ENCODE measurements at places on chromosomes 11 and 22. TPM values are rescaled to one million over a fixed set of nuclear protein-coding genes. Genes with fewer than 3 reads are reported as not detected.

GRCh38 chr11:121466063-121466794, 13.5 kb upstream of the SORL1-AS1 start:
- peak; percentile 95 for DNase-seq

DNA sequence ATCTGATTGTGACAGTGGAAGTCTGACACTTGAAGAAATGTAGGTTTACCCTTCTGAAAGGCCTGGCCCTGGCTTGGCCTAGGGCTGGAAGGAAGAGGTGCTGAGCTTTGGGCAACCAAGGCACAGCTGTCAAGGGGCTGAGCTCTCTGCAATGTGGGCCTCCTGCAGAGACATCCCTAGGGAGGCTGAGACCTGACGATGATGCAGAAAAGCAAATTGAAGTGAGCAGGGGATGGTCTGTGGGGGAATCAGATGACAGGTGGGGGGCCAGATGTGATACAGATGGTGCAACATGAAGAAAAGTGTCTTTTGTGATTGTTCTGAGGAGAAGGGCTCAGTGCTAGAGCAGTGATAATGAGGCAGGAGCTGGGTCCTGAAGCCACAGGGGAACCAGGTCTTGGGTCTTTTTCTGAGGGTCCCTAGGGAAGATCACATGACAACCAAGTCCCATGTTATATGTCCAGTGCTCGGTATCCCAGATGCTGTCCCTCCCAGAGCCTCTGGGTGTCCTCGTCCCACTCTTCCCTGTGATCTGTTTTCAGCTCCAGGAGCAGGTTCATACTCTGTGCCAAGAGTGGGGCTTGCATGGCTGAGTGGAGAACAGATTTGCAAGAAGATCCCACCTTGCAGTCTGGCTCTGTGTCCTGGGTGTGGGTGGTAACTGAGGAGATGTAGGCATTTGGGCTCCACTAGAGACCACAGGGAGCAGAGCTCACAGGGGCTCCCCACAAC, 79.9 kb upstream of the VPREB1 start:
- DNase-seq: no peak

DNA sequence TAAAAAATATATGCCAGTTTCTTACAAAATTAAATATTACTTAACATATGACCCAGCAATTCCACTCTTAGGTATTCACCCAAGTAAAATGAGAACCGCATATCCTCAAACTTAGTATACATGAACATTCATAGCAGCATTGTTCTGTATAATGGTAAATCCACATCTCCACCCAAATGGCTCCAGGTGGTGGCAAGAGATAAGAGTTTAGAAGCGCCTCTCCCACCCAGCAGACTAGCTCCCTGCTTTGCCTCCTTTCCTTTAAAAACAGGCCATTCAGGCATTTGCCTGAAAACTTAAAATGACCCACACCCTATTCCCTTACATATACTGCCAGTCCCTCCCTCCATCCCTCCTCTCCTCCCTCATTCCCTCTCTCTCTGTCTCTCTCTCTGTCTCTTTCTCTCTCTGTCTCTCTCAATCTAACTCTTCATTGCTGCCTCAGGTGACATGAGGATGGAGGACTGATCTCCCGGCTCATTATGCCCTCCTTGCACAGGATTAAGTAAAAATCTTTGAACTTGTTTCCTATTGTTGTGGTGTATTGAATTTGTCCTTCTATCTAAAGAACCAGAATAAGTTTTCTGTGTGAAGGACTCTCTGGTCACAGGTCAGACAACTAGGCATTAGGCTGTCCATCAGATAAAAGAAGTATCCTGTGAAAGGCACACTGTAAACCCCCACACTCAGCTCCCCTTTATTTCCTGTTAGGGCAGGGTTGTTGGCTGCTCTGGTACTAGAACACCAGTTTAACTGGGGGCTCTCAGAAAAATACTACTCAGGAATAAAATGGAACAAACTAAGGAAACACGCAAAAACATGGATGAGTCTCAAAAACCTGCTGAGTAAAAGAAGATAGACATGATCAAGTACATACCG, 48.3 kb downstream of the RRP8 start:
- no peak for DNase-seq

DNA sequence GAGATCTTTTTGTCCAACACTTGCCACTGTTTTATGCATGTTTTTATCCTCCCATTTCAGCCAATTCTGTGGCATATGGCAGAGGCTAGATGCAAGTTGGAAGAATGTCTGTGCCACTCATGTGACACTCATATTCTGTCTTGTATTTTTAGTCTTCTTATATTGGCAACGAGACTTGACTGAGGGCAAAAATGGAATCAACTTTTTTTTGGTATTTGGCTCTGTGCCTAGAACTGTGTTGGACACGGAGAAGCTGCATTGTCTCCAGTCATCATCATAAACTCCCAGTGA, 1.7 kb upstream of the FZD4 start:
- no peak for DNase-seq

- DNase-seq: peak; percentile 69
Observed at GRCh38 chr11:121613724-121614123, 161.0 kb upstream of the SORL1-AS1 start.

The SLC17A6 gene
- not detected for total RNA-seq

GRCh38 chr22:48980409-48980808, 847.3 kb downstream of the BRD1 start:
- no peak for DNase-seq

DNA sequence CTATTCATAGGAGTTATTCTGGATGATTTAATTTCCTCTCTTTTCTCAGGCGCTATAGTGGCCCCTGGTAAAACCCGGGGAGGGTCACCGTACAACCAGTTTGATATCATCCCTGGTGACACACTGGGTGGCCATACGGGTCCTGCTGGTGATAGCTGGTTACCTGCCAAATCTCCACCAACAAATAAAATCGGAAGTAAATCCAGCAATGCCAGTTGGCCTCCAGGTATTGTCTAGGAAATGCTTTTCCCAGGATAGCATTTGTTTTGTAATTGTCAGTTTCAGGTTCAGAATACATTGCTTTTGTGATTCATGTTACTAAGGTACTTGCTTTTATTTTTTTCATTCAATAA, 35.6 kb upstream of the ADSL start:
- no peak for DNase-seq

GRCh38 chr22:42945736-42946135, 69.2 kb downstream of the PACSIN2 start:
- DNase-seq: no peak

GRCh38 chr11:104700609-104701008, 197.7 kb downstream of the CASP12 start:
- peak; percentile 84 for DNase-seq

The CNTF gene
- total RNA-seq: 3.3 TPM

The CDC42EP1 gene
- 6.1 TPM for total RNA-seq

The SMIM38 gene
- total RNA-seq: under 0.01 TPM

DNA sequence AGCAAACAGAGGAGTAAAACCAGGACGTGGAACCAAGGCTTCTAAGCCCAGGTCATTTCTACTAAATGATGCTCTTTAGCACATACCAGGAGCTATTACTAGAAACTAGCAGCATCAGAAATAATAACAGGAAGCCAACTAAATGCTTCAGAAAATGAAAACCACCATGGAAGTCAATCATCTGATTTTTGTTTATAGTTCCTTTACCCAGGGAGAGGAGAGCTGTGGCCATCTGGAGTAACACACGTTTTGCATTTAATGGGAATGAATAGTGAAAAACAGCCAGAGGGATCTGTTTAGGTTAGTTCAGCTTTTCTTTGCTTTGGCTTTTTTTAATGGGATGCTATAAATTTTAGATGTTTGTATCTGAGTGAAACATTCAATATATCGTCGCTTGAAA, 250.7 kb upstream of the ARHGAP20 start:
- peak; percentile 77 for DNase-seq

The CD248 gene
- 19.5 TPM for total RNA-seq

DNA sequence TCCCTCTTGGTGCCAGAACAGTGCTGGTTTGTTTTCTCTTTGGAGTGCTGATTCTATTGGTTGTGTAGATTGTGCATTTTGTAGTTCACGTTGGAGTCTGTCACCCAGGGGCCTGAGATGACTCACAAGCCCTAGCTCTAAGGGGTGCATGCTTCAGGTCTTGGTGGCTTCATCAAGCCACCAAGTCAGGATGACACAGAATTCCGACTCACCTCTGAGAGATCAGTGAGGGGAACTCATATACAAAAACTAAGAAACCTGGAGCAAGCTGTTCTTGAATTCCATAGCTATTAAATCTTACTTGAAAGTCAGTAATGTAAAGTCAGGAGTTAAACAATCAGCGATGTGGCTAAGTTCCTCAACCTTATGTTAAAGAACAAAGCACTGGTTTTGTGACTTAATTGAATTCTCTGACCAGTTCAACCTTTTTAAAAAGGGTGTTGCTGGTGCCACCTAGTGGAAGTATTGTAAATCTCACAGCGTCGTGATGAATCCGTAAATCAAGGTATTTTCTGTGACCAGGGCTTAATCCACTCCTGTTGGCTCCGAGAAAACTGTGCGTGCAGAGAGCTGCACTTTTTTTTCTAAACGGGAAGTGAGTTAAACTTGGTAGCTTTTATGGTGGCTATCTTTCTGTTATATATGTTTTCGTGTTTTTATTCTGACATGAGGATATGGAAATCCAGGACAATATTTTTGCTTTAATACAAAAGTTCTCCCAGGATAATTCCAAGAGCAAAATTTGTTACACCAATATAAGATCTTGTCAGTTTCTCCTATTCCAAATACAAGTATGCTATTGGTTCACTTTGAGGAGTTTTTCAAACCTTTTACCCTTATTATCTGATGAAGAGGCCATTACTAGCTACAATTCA, 14.6 kb downstream of the MMP13 start:
- peak; percentile 73 for DNase-seq

DNA sequence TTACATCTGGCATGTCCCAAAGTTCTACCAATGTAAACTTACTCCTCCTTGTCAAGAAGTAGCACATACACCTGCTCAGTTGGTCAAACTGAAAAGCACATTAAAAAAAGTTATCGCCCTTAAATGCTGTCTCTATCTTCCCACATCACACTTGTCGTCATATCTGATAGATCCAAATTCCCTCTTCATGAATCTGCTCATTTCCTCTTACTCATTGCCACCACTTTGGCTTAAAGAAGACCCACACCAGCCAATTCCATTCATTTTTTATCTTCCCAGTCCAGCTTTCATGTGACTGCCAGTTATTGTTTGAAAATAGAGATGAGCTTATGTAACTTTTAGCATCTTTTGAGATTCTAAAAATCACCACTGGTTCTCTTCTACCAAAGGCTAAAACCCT, 305.9 kb upstream of the MTNR1B start:
- no peak for DNase-seq

The TRIM48 gene
- total RNA-seq: not detected

The UBQLNL gene
- not detected for total RNA-seq

- DNase-seq: peak; percentile 16
Observed at GRCh38 chr22:50243685-50244419, 971 bp downstream of the TUBGCP6 start.

- no peak for DNase-seq
Observed at GRCh38 chr11:93487032-93487483, 56.1 kb downstream of the SMCO4 start.

DNA sequence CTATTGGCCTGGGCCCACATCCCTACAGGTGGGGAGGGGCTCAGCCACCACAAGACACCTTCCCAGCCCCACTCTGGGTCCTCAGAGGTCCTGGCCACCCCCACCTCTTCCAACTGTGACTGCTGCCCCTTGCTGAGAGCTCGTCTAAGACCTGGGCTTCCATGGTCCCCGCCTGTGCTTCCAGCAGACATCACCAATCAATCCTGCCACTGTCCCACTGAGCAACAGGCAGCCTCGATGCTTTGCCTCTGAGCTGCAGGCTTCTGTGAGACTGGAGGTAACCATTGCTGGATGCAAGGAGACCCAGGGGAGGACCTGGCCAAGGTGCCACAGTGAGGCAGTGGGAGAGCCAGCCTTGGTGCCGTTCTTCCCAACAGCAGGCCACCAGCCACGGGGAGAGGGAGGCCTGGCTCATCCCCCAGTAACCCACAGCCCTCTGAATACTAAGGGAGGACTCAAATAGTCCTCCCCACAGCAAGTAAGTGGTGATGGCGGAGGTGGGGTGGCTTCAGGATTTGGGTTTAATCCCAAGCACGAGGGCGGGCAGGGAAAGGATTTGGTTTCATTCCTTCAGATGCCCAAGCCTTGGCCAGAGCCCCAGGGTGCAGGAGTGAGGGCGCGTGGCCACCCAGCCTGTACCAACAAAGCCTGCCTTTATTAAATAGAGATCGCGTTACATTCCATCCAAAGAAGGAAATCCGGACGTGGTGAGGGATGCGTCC, 5.5 kb upstream of the FADS3 start:
- no peak for DNase-seq

DNA sequence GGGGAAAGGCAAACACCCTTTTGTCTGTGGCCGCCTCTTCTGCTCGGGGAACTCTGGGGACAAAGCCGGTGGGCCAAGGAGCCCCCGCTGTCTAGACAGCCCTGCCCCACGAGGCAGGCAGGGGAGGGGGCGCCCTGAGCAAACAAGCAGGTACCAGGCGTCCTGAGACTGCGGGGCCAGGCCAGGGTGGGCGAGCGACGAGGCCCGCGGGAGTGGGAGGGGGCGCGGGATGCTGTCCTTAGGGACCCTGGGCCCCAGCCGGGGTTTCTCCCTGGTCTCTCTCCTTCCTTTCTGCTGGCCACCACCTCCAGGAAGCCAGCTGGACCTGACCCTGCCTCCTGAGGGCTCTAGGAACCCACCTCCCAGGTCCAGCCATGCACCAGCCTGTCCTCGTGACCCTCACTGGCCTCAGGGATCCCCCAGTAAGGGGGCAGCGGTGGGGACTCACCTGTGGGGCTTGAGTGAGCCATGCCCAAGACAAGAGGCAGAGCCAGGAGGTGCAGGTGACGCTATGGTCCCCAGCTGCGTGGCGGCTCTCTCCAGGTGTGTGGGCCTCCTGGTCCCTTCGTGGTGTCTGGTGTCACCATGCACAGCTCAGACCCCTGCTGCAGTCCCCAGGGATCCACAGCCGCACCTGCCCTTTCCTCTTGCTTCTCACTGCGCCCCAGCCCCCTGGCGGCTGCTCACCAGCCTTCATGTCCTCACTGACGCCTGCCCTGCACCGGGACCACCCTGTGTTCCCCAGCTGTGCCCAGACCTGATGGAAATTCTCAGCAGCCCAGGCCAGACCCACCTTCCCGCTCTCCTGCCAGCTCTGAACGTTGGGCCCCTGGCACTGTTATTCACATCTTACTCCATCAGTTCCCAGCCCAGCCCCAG, 26.5 kb upstream of the MUC5AC start:
- DNase-seq: no peak

Measured in IMR-90 (cell line).